CD4-positive, alpha-beta T cell treated with Interleukin-4 for 1 hour (primary cell): ENCODE measurements at places on chromosomes 4 and X.

DNA sequence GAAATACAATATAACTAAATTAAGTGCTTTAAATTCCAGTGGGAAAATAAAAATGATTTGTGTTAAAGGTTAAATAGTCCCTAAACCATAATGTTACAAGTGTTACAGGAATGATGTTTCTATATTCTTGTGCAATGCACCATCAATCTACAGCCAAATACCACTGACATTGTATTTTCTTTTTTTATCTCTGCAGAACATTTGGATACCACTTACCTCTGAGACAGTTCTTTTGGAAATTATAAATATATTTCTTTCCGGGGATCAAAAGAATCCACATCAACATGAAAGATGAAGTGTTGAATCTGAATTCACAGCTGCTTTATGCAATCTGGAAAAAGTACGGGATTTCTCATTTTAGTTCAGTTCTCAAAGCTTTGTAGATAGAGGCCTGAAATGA is 518.3 kb upstream of the AGA start:
- DNase-seq, result no peak

DNA sequence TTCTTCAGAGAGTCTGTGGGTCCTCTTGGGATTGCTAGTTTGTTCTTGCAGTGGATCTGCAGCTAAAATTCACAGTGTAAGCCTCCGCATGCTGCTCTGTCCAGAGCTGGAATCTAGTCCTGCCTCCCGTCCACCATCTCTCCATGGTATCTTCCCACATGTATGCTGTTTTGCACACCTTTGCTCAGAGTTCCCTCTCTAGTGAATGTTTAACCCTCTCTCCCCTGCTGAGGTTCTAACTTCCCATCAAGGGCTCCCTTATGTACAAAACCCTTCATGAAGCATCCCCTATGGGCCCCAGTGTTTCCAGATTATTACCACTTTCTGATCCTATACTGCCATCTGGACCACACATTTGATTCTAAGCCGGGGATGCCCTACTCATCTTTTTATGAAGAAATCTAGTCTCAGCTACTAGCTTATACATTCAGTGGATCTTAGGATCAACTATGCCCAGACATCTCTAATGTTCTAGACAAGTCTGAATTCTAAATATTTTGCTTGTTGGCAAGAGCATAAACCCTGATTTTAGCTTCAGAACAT is 157.3 kb downstream of the CPEB2 start:
- DNase-seq, result no peak

- no peak for DNase-seq
These were observed 740.3 kb upstream of the FRG1 start for GRCh38 chr4:189200353-189200752.

DNA sequence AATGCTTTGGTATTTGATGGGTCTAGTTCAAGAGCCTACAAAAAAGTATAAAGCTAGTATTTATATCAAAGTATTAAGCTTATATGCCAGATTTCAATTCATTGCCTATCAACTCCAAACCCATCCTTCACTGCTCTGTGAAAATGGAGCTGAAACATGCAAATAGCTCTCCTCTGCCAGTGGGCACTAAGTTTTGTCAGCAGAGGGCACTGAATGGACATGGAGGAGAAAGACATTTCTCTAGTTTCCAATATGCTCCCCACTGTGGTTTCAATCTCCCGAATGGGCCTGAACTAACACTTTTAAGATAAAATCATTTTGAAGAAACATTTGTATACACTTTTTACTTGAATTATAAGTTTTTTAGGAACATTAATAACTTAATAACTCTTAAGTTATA is 12.4 kb downstream of the PPID start:
- DNase-seq, result peak; percentile 7

- DNase-seq, result no peak
These were observed 112.6 kb downstream of the GABRA2 start for GRCh38 chr4:46277165-46277951.

- DNase-seq, result no peak
These were observed 79.8 kb downstream of the CLCN5 start for GRCh38 chrX:50002067-50002714.

DNA sequence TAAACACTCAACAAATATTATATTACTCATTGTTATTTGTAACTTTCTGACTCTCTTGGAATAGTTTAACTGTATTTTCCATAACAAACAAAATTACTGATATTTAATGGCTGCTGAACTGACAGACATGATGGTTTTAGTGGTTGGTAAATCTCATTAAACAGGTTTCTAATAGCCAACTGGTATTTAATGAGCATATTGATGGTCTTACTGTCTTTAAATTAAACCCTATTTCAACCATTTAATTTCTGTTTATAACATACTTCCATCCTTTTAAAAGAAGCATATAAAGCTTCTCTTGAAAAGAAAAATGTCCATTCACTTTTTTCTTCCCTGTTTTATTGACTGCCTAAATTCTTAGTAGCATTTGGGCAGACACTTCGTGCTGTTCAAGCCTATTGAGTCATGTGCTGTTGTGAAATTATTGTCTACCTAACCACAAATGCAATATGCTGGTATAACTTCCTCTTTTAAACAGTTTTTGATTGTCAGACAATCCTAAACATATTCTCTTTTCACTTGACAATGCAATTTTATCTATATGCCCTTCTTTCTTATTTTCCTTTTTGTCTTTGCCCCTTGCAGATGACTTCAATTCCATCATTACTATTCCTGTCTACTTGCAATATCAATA is 163.9 kb upstream of the SLC7A11 start:
- DNase-seq, result peak; percentile 13

DNA sequence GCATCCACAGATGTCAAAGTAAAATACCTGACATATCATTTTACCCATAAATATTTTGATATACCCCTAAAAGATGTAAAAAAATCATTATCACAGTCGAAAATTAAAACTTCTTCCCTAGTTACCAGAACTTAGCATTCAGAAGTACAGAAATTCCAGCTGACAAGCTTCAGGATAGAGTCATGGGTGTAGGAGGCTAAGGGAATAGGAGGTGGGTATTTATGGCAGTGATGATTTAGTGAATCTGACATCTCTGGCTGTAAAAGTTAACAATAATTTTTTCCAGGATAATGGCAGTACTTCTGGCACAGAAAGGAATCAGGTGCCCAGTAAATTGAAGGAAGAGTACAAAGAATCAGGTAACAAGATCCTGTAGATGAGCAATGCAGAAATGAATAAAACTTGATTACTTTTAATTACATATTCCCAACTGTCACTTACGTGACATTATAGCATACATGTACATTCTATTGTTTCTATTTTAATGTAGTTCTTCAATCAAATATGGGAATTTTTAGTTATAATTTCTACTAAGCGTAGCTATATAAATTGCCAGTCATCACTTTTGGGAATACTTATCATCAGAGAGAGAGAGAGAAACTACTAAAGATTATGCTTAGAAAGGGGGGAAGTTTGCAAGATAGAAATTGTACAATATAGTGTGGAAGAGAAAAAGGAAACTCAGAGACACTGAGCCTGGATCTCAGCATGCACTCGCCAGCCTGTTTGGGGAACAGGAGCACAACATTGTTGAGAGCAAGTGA is 143.4 kb downstream of the TMEM144 start:
- DNase-seq, result no peak

DNA sequence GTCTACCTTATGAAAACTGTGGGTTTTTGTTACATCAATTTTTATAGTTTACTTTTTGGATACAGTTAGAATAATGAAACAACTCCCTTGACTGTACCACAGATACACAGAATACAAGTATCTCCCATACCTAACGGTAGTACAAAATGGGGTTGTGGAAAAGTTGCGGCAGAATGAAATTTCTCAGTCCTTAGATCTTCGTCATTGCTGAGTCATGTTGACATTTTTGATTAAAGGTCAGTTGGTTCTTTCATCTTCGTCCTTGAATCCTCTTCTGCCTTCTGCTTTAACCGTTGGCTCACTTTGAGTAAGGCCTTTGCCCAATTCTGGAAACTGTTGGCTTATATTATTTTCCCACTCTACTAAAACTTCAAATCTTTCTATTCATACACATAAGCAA is 75.6 kb downstream of the TRIML1 start:
- no peak for DNase-seq

- no peak for DNase-seq
These were observed 280.5 kb downstream of the TLL1 start for GRCh38 chr4:166153548-166153947.

DNA sequence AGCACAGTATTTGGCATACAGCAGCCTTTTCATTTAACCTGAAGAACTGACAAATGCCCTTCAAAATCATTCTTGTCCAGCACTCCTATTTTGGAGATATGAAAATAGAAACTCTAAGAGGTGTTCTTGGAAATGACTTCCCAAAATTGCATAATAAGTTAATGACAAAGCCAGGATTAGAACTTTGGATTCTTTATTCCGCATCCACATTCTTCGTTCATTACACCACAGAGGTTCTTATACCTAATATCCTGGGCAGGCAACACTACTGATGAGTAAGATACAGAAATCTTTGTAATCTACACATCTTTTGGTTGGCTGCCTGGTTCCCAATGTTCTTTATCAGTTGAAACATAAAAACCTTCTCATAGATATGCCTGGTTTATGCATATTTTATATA is 5.9 kb downstream of the COL25A1 start:
- no peak for DNase-seq

- no peak for DNase-seq
These were observed 556.5 kb downstream of the IL1RAPL1 start for GRCh38 chrX:29143756-29144155.
